EH (cell line): ENCODE measurements at places on chromosomes 13 and 19.

GRCh38 chr13:113157929-113158747 lies at the start of gene PROZ:
Gene PROZ (plus strand): TSS chr13:113158648. CDS start chr13:113158661, 13 bp downstream.
- no peak for DNase-seq

DNA sequence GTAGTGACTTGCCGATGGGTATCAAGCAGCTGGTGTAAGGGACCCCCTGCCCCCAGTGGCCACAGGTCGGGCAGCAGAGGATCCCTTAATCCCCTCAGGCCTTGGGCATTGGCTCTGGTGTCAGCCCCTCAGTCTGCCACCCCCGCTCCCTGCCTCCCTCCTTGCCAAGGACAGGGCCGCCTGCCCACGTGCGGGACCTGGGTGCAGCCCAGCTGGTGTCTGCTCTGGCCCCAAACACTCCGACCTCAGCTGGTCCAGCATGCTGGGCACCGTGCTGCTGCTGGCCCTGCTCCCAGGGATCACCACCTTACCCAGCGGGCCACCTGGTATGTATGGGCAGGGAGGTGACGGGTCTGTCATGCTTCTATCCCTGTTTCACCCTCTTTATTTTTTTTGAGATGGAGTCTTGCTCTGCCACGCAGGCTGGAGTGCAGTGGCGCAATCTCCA lies at the start of gene TGFBR3L:
TGFBR3L (plus strand) TSS at position 233 of the 448 bp plus-strand sequence.
- no peak for DNase-seq

DNA sequence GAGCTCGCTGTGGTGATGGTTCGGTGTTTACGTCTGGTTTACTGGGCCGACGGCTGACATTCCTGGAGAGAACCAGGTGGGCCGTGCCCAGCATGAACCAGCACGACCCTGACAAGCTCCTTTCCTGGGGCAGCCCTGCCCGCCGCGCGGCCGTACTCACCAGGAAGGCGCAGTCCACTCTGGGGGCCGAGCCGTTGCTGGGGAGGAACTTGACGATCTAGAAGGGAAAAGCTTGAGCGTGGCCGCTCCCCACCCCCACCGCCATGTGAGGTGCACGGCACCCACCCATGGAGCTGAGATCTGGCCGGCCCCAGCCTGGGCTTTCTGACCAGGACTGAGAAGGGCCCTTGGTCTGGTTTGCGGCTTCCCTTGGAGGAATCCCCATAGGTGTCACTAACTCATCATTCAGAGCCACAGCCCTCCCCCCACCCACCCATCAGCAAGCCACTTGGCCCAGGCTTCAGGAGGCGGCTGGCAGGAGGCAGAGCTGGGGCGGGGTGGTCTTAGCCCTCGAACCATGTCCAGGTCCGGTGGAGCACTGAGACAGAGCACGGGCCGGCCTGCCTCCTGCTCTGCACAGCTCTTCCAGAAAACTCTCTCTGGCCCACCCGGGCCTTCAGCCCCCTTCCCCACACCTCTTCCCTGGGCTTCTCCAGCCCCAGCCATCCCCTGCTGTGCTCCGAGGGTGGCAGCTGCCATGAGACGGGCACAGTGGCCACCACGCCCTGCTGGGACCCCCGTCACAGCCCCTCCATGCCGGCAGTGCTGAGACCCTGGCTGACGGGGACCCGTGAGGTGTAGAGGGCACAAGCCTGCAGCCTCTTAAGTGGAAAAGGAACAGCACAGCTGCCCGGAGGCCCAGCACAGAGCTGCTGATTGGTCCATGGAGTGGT lies 6.2 kb downstream of the ATP4B start:
- no peak for DNase-seq

DNA sequence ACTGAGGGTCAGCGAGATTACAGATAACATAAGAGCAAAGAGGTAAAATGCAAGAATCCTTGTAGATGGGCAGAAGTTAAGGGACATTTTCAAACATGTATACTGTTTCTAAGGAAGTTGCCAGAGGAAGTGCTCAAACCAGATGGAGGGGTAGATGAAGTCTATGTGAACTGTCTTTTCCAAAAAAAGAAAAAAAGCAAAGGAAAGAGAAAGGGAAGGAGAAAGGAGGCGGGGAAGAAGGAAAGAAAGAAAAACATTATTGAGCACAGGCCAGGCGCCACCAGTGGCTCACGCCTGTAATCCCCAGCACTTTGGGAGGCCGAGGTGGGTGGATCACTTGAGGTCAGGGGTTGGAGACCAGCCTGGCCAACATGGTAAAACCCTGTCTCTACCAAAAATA lies 5.3 kb downstream of the DMAC2 start:
- DNase-seq = no peak

- DNase-seq = peak; percentile 39
These were observed 15.8 kb downstream of the NDUFB7 start for GRCh38 chr19:14555918-14556661.

- no peak for DNase-seq
These were observed 5.3 kb upstream of the INSL3 start for GRCh38 chr19:17826508-17827056.

- peak; percentile 69 for DNase-seq
These were observed 20.0 kb downstream of the TICAM1 start for GRCh38 chr19:4811328-4812131.

DNA sequence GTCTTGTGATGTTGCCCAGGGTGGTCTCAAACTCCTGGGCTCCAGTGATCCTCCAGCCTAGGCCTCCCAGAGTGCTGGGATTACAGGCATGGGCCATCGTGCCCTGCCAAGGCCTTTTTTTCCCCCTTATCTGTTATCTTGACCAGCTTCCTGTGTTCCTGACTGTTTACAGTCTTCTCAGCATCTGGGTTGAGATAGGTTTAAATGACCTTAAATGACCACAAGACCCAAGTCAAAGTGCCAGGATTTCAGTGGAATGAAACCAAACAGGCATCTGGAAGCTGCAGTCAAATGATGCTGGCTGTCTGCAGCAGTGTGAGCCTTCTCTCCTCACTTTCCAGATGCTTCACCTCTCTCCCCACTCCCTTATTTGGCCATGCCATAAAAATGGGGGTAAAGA lies 114.2 kb upstream of the CLDN10 start:
- DNase-seq = no peak

- no peak for DNase-seq
These were observed 1.2 kb upstream of the LRRC63 start for GRCh38 chr13:46210362-46211083.

GRCh38 chr19:34573226-34573864 lies 91.8 kb downstream of the WTIP start:
- no peak for DNase-seq

- DNase-seq = no peak
These were observed 151.1 kb downstream of the SIPA1L3 start for GRCh38 chr19:38057959-38058690.

GRCh38 chr19:14611051-14611450 lies 28.2 kb downstream of the CLEC17A start:
- no peak for DNase-seq

DNA sequence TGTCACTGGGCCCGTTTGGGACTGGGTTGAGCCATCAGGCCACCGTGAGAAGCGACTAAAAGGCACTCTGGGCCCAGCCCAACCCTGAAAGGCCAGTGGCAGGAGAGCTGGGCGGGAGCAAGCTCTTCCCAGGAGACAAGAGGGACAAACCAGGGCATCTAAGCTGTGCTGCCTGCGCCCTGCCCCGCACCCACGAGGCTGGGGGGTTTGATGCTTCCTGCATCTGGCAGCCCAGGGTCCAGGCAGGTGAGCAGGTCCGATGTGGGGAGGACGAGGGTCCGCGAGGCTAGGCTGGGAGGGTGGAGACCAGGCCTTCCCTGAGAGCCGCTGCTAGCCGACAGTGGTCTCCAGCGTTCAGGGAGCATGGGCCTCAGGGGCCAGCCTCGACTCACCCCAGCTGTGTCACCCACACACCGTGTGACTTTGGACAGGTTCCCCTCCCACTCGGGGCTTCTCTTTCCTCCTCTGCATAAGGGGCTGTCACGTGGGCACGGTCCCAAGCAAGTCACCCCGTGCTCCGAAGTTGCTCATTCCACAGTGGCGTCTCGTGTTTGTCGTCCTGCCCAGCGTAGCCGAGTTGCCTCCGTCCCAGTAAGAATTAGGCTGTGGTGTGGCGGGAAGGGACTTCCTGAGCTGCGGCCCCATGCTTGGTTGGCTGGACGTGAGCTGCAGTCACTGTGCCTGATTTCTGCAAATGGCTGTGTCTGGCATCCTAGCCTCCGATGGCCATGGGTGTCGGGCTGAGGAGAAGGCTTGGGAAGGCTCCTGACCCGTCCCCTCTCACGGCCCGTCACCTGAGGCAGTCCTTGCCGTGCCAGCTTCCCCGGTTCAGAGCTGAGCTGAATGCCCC lies 15.8 kb downstream of the PLIN4 start:
- DNase-seq = no peak

- DNase-seq = peak; percentile 98
These were observed 33.3 kb upstream of the GAS6 start for GRCh38 chr13:113897161-113897560.

- DNase-seq = no peak
These were observed 1.1 kb downstream of the ZNF653 start for GRCh38 chr19:11504502-11505031.

DNA sequence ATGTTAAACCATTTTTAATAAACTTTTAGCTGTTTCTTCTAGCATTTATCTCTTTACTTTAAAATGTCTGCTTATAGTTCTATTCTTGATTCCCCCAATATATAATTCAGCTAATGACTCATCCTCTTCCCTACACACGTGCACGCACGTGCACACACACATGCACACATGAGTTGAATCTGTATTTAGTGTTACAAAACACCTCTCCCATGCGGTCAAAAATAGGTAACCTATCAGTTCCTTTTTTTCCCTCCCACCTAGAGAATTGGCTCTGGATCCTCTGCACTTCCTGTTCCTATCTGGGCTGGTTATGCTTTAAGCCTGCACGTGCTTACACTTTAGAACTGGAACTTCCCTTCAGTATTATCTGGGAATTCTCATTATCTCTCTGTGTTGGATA lies 144.1 kb downstream of the PAN3 start:
- no peak for DNase-seq

GRCh38 chr13:51519771-51520216 lies 64.5 kb upstream of the WDFY2 start:
- peak; percentile 66 for DNase-seq
